Dermis lymphatic vessel endothelial cell (primary cell): ENCODE measurements at places on chromosomes 16 and 17. TPM values are rescaled to one million over a fixed set of nuclear protein-coding genes. Genes with fewer than 3 reads are reported as not detected.

The PEMT gene
- total RNA-seq: 15.3 and 17.7 TPM in 2 replicates

The ZNF287 gene
- 1.3 and 2.8 TPM in 2 replicates for total RNA-seq

The C17orf78 gene
- total RNA-seq: not detected in 2 replicates

The SULT1A1 gene
- total RNA-seq: 0.87 and 3.2 TPM in 2 replicates

The SNAI3 gene
- total RNA-seq: 0.11 and 0.17 TPM in 2 replicates

The SDR42E2 gene
- 0.17 and 0.43 TPM in 2 replicates for total RNA-seq
